ENCODE measurements at places on chromosomes 11 and 22. TPM values are rescaled to one million over a fixed set of nuclear protein-coding genes. Genes with fewer than 3 reads are reported as not detected.
A peak's percentile ranks its signal among the peaks of the same experiment; 100 is the strongest.

Gene TREH
- total RNA-seq, result 0.50 TPM

Gene NTM
- total RNA-seq, result 0.08 TPM

Gene APOA5
- total RNA-seq, result 1,045 TPM

DNA sequence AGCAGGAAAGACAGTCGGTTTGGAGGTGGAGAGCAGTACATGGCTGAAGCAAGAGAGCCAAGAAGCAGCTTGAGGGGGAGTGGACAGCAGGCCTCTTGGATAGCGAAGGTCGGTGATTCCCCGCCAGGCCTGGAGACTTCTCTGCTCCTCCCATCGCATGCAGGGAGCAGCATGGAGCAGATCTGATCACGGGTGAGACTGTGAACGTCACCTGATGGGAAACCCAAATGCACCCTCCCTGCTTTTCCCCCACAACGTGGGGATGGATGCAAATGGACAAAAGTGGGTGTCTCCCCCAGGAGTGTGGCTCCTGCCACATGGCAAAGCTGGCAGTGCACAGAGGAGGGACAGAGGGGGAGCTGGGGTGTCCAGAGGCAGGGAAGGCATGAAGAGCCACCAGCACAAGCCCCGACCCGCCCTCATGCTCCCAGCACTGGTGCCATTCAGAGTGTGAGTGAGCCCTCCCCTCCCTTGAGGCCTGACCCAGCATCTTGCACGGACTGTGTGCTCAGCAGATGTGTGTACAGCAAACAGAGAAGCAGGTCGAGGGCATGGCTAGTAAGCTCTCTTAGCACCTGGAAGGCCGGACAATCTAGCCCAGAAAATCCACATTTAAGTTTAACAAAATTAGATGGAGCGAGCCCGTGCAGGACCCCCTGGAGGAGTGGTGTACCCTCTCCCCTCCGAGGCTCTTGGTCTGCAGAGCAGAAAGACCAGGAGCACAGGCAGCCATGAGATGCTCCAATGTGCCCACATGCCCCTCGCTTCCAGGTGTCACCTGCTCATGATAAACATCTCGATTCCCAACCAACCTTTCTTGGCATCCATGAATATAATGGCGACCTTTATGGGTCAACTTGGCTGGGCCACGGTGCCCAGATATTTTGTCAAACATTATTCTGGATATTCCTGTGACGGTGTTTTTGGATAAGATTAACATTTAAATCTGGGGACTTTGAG lies 661.7 kb downstream of the TBC1D22A start:
- H3K27me3 ChIP-seq, result no peaks in the 10 kb centered on the region
- no peak overlapping the region for H3K27ac ChIP-seq
- no peaks in the 10 kb centered on the region for H3K36me3 ChIP-seq
- no peak overlapping the region for H3K4me3 ChIP-seq

DNA sequence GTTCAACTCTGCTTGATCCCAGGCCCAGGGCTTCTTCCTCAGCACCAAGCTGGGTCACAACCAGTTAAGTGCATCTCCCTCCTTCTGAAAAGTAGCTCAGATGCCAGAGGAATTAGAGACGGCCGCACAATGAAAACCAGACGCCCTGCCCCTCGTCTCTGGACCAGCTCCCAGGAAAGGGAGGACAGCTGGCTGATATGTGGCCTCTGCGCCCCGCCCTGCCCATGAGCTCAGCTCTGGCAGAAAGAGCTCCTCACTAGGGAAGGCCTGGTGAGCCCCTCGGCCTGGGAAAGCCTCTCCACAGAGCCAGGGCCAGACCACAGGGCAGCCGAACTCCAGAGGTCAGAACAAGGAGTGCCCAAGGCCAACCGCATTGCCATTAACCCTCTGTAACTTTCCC lies 18.1 kb upstream of the SCGB1A1 start:
- no peak for DNase-seq
- H3K27me3 ChIP-seq, result no peaks in the 10 kb centered on the region
- H3K4me3 ChIP-seq, result no peak overlapping the region
- no peaks in the 10 kb centered on the region for H3K36me3 ChIP-seq
- peaks cover 8% of the 10 kb centered on the region for H3K4me1 ChIP-seq

GRCh38 chr22:20868025-20868962 lies 9.5 kb downstream of the SNAP29 start:
- no peak overlapping the region for H3K4me3 ChIP-seq
- peak overlapping the region; percentile 92 for H3K27ac ChIP-seq
- peaks cover 17% of the 10 kb centered on the region for H3K4me1 ChIP-seq
- peaks cover 9% of the 10 kb centered on the region for H3K36me3 ChIP-seq

DNA sequence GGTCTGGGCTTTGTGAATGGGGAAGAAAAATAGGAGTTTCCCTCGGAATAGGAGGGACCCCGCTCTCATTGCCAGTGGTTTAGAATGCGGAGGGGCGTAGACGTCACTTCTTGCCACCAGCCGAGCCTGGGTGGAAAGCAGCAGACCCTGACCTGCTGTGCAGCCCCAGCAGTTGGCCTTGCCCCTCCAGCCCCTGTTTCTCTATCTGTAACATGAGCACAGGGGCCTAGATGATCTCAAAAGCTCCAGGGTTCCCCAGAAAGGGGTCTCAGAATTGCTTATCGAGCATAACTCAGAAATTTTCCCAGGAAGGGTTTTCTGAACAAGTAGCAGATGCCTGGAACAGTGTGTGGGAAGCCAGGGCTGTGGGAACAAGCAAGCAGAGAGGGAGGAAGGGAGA lies 43.9 kb downstream of the C11orf91 start:
- no peaks in the 10 kb centered on the region for H3K36me3 ChIP-seq
- no peak overlapping the region for H3K27ac ChIP-seq
- no peak for DNase-seq
- H3K4me3 ChIP-seq, result no peak overlapping the region
- H3K27me3 ChIP-seq, result peaks cover 4% of the 10 kb centered on the region
- no peaks in the 10 kb centered on the region for H3K4me1 ChIP-seq

GRCh38 chr11:107677924-107678631 lies 33.8 kb downstream of the SLN start:
- no peak overlapping the region for H3K27ac ChIP-seq
- no peak overlapping the region for H3K4me3 ChIP-seq
- DNase-seq, result no peak
- H3K4me1 ChIP-seq, result no peaks in the 10 kb centered on the region
- no peaks in the 10 kb centered on the region for H3K36me3 ChIP-seq
- H3K27me3 ChIP-seq, result no peaks in the 10 kb centered on the region

- H3K27ac ChIP-seq, result no peak overlapping the region
- no peaks in the 10 kb centered on the region for H3K36me3 ChIP-seq
- no peak overlapping the region for H3K4me3 ChIP-seq
- H3K4me1 ChIP-seq, result no peaks in the 10 kb centered on the region
- no peaks in the 10 kb centered on the region for H3K27me3 ChIP-seq
Observed at GRCh38 chr11:35826949-35827348, 116.9 kb upstream of the LDLRAD3 start.

DNA sequence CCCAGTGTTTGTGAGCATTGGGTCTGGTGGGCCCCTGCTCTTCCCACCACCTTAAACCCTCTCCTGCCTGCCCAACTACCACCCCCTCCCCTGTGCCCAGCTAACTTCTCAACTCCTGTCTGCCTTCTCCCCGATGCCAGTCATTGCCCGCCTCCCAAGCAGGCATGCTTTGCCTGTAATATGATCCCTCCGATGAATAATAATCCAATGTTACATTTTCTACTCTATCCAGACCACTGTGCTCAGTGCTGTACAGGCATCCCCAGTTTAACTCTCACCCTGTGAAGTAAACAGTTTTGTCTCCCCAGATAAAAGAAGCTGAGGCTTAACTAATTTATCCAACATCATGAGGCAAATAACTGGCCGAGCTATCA lies 35.5 kb upstream of the OLFML1 start:
- no peak overlapping the region for H3K4me3 ChIP-seq
- no peaks in the 10 kb centered on the region for H3K36me3 ChIP-seq

DNA sequence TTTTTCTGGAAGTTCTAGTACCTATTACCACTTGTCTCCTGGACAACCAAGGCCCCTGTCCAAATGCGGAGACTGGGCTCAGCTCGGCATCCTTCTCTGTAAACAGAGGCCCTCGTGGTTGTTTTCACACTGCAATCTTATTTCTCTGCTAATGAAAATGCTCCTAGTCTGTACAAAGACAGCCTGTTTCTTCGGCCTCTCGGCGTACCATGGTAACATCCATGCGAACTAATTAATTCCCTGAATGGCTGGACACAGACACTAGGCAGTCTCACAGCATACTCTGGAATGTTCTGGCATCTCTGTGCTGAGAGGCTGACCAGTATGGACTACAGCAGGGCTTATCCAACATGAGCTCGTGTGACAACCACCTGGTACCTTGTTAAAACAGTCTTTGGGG lies 5.7 kb downstream of the POLR3H start:
- no peaks in the 10 kb centered on the region for H3K27me3 ChIP-seq
- no peak overlapping the region for H3K4me3 ChIP-seq
- DNase-seq, result no peak
- H3K27ac ChIP-seq, result no peak overlapping the region

- peaks cover 18% of the 10 kb centered on the region for H3K36me3 ChIP-seq
- peak overlapping the region; percentile 56 for H3K27ac ChIP-seq
- no peak for DNase-seq
- no peak overlapping the region for H3K4me3 ChIP-seq
- peaks cover 55% of the 10 kb centered on the region for H3K4me1 ChIP-seq
Observed at GRCh38 chr11:62538470-62539237, 8.0 kb downstream of the AHNAK start.

- H3K4me1 ChIP-seq, result peaks cover 6% of the 10 kb centered on the region
- H3K4me3 ChIP-seq, result no peak overlapping the region
- no peaks in the 10 kb centered on the region for H3K36me3 ChIP-seq
Observed at GRCh38 chr22:18065256-18065655, 12.5 kb upstream of the PEX26 start.

DNA sequence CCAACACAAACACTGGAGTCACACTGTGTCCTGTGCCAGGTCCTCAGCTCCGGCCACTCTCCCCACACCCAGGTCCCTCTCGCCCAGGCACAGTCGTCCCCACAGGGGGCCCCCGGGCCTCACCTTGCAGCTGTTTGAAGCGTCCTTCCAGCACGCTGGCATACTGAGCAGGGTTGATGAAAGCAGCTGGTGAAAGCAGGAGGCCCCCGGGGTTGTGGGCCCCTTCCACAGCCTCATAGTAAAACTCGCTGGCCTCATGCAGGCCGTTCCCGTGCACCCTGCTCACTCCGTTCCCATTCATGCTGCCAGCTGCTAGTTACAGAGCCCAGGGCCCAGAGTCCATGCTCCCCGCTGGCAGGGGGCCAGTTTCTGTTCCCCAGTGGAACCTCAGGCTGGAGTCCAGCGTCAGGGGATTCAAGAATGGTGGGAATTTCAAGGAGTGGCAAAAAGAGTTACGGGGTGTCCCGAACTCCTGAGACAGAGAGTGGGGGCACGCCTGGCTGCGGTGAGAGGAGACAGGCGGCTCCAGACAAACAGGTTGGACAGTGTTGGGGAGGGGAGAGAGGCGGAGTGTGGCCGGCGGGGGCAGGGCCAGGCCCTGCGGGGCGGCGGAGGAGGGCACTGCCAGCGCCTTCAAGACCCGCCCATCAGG lies 10.6 kb downstream of the SPTBN2 start:
- no peaks in the 10 kb centered on the region for H3K27me3 ChIP-seq
- peaks cover 3% of the 10 kb centered on the region for H3K4me1 ChIP-seq
- no peak for DNase-seq
- H3K36me3 ChIP-seq, result peaks cover 15% of the 10 kb centered on the region
- H3K27ac ChIP-seq, result peak overlapping the region; percentile 51

DNA sequence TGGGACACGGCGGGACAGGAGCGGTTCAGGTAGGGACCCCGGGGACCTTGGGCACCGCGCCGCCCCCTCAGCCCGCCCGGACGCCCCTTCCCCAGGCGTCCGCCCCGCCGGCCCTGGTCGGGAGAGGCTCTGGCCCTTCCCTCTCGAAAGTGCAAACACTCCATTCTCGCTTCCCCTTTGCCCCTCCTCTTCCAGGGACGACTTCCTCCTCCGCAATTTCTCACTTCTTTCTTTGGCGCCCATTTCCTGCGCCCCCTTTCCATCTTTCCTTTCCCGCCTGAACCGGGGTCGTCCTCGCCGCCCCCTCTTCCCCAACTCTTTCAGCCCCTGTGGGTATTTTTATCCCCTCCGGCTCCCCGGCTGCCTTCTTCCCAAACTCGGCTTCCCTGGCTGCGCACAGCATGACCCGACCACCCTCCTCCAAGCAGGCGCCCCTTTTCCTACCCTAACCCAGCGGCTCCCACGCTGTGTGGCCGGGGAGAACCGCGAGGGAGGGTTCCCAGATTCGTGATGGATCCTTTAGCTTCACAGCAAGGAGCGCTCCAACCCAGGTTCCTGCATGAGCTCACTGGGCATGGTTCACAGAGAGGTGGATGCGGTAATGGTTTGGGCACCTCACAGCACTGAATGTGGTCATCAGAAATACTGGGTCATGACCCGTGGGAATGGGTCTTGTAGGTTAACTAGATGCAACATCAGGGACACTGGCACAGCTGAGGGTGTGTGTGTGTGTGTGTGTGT lies 689 bp downstream of the RAB39A start:
- no peaks in the 10 kb centered on the region for H3K36me3 ChIP-seq
- peak overlapping the region; percentile 23 for H3K27ac ChIP-seq
- no peaks in the 10 kb centered on the region for H3K27me3 ChIP-seq
- peak overlapping the region; percentile 36 for H3K4me3 ChIP-seq
- no peaks in the 10 kb centered on the region for H3K4me1 ChIP-seq

GRCh38 chr11:25562417-25562816 lies 769.5 kb upstream of the ANO3 start:
- no peaks in the 10 kb centered on the region for H3K36me3 ChIP-seq
- H3K27me3 ChIP-seq, result no peaks in the 10 kb centered on the region
- H3K4me1 ChIP-seq, result no peaks in the 10 kb centered on the region
- no peak for DNase-seq

- no peaks in the 10 kb centered on the region for H3K27me3 ChIP-seq
- no peak for DNase-seq
- H3K27ac ChIP-seq, result no peak overlapping the region
- H3K36me3 ChIP-seq, result no peaks in the 10 kb centered on the region
- H3K4me1 ChIP-seq, result peaks cover 40% of the 10 kb centered on the region
Observed at GRCh38 chr11:68335683-68336082, 23.3 kb downstream of the LRP5 start.

GRCh38 chr11:14399087-14399486 lies 40.1 kb upstream of the RRAS2 start:
- H3K27me3 ChIP-seq, result no peaks in the 10 kb centered on the region
- H3K4me1 ChIP-seq, result no peaks in the 10 kb centered on the region
- no peak for DNase-seq
- H3K27ac ChIP-seq, result no peak overlapping the region

DNA sequence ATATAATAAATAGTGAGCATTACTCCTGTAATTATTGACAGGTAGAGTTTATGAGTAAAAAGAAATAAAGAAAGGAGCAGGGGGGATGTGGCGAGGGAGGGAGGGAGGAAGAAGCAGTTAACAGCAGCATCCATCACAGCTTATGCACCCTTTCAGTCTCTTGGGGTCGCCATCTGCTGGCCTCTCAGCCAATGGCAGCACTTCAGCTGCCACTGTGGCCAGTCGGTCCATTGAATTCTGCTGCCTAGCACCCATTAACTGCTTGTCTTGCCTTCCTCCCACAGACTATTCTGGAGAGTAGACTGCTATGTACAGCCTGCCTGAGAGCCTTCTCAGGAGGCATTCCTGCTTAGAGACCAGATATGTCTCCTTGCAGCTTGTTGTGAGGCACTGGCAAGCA lies 388.3 kb downstream of the TENM4 start:
- H3K27me3 ChIP-seq, result no peaks in the 10 kb centered on the region
- no peak overlapping the region for H3K27ac ChIP-seq
- no peak for DNase-seq
